ENCODE measurements at places on chromosomes 2 and 18.

- DNase-seq: no peak
Observed at GRCh38 chr2:211157211-211157610, 600.8 kb downstream of the CPS1 start.

GRCh38 chr2:186690786-186691185, 3.1 kb upstream of the FAM171B start:
- DNase-seq: no peak

DNA sequence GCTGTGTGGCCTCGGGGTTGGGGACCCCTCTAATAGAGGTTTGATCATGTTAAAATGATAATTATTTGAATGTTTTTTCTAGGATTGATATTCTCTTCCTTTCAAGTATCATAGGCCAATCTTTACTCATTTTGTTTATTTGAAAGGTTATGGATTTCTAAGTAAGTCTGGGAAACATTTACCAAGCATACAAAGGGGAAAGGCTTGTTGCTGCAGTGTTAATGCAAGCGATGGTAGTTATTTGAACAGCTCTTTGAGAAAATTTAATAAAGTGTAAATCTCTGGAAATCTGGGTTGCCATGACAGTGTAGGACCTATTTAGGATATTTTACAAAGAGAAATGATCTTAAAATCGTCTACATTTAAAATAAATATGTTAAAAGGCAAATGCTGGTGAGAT, 56.1 kb downstream of the SPTBN1 start:
- DNase-seq: no peak

GRCh38 chr2:238039151-238039550, 21.6 kb upstream of the SCLY start:
- no peak for DNase-seq

- DNase-seq: no peak
Observed at GRCh38 chr18:3816610-3817363, 366.8 kb downstream of the TGIF1 start.

- no peak for DNase-seq
Observed at GRCh38 chr2:239750929-239751678, 274.0 kb downstream of the NDUFA10 start.

- peak; percentile 76 for DNase-seq
Observed at GRCh38 chr2:37156857-37157714, at the start of gene EIF2AK2. Gene EIF2AK2, minus strand, starts transcription at chr2:37156980. Its CDS starts 9,174 bp downstream, at chr2:37147806.

GRCh38 chr2:178542161-178542560, 61.9 kb downstream of the PLEKHA3 start:
- no peak for DNase-seq

- DNase-seq: no peak
Observed at GRCh38 chr2:38398739-38399138, 21.7 kb upstream of the ATL2 start.
